Tibial artery (tissue), 4 donors: ENCODE measurements at places on chromosomes 13 and 19.

DNA sequence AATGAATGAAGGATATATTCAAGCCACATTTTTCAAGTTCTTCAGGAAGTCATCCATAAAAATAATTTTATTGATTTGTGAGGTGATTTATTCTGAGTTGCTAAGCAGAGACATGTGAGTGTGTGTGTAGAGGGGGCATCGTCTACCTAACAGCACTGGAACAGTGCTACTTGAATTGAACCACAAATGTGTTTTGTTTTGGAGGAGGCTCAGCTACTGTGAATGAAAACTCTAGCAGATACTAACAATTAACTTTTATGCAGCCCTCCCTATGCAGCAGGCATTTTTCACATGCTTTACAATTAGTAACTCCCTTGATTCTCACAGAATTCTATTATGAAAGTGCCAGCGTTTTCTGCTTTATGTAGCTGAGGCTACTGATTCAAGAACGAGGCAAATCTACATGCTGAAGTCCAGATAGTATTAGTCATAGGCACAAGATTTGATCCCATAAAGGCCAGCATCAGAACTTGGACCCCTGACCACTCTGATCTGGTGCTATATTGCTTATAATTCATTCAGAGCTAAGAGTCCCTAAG lies 103.7 kb downstream of the MYO16 start:
- no peak for DNase-seq

DNA sequence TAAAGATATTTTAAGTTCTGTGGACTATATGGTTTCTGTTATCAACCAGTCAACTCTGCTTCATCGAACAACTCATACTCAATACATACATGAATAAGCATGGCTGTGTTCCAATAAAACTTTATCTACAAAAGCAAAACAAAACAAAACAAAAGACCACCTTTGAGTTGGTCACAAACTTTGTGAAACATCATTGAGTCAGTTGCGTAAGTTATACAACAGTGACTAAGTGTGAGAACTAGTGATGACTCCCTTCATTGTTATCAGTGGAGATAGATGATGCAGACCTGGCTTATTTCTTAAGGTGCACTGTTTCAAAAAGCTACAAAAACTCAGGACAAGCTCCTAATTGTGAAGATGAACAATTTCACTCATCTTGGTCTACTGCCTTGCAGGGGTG lies 14.5 kb upstream of the KLK4 start:
- DNase-seq: no peak

- DNase-seq: no peak
Observed at GRCh38 chr13:100095498-100095897, 6.6 kb downstream of the PCCA start.

- DNase-seq: no peak
Observed at GRCh38 chr13:110132225-110132982, 174.6 kb downstream of the COL4A1 start.

GRCh38 chr13:70732611-70733010 lies 624.4 kb upstream of the KLHL1 start:
- no peak for DNase-seq

- no peak for DNase-seq
Observed at GRCh38 chr19:35080613-35081170, 34.9 kb upstream of the FXYD3 start.

DNA sequence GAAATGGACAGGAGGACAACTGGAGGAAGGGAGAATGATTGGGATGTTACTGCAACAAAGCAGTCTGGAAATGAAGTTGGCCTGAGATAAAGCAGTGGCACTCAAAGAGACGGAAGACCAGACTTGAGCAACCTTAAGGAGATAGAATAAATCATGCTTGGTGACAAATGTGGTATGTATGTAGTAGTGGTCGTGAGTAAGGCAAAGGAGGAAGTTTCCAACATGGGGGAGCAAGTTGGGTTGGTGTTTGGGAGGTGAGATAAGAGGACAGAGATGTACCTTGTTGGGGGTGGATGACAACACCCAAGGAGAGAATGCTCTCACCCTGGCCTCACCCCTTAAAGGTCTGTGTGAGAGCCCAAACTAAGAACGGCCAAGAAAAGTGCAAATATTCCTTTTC lies 420.5 kb downstream of the DIAPH3 start:
- no peak for DNase-seq
